CD4-positive, alpha-beta T cell treated with Interleukin-6 for 4 hours (primary cell): ENCODE measurements at places on chromosomes 7 and 10.

- DNase-seq, result no peak
These were observed 10.3 kb downstream of the FAM3C start for GRCh38 chr7:121385800-121386179.

- no peak for DNase-seq
These were observed 798 bp upstream of the TSPAN33 start for GRCh38 chr7:129143724-129144094.

GRCh38 chr10:57506414-57507094 is 761.1 kb downstream of the IPMK start:
- no peak for DNase-seq

DNA sequence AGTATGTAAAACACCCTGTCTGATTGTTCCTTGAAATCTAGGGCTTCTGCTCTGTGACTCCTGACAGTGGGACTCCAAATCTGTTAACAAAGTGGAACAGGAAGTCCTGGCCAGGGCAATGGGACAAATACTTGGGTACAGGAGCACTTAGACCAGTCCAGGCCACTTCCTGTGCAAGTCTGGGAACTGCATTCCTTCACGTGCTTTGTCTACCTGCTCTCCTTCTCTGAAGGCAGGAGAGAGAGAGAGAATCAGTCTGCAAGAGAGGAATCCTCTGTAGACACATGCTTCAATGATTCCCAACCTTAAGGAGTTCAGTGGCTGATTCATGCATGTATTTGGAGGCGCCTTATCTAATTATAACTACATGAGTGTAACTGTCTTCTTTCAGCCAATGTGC is 530.2 kb downstream of the GATA3 start:
- DNase-seq, result no peak

DNA sequence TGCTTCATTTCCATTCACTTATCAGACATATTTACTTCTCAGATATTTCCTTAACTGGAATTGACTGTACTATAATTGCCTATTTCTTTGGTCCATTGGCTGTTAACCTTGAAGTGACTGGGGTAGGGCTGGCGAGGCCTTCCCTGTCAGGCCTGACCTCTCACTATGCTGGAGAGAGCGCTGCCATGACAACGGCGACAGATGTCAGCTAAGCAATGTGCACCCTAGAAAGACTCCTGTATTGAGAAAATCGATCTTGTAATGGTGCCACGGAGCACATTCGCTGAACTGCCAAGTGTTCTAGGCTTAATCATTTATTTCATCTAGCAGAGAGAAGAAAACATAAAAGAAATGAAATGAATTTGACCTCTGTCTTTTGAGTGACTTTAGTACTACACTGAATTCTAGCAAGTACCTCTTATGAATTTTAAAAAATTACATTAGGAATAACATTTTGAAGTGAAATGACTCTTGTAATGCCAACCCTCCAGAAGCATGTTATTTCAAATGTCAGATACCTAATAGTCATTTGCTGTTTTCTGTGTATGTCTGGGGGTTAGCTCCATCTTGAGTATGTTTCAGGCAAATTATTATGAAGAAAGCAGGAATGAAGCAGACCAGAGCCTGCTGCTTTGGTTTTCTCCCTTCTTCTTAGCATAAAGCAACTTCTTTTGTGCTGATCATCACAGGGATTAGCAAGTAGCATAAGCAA is 148.0 kb downstream of the SNX10 start:
- no peak for DNase-seq

DNA sequence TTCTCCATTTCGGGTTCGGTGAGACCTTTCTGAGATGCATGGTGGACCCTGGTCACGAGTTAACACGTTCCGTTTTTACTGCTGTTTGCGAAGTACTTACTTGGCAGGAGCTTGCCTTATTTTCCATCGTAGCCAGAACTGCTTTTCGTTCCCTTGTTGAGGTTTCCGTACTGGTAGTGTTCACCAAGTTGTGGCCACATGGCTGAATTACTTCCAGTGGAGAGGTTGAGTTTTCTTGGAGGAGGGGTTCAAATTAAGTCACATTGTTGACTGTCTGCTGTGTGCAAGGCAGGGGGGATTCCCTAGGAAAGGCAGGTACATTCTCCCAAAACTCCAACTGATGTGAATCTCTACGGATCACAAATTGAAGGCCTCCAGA is 4.0 kb downstream of the MXI1 start:
- DNase-seq, result no peak

DNA sequence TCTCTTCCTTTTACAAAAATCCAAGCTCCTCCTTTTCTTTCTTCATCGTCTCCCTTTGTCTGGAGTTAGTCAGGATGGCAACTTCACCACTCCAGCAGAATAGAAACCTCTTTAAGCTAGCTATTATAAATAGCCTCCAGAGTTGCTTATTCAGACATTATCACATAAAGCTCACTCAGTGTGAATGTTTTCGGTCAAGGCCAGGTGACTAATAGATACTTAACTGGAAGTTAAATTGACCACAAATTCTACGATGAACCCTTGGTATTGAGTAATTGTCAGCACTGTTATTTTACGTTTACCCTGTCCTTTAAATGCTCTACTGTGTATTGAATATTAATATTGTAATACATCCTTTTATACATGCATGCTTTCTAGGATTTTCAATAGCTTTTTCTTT is 340.4 kb downstream of the OTUD1 start:
- DNase-seq, result no peak

- DNase-seq, result no peak
These were observed at the start of gene ATOH7 for GRCh38 chr10:68231817-68232251. Gene ATOH7, minus strand, starts transcription at chr10:68232113. Its CDS starts 436 bp downstream, at chr10:68231677.

DNA sequence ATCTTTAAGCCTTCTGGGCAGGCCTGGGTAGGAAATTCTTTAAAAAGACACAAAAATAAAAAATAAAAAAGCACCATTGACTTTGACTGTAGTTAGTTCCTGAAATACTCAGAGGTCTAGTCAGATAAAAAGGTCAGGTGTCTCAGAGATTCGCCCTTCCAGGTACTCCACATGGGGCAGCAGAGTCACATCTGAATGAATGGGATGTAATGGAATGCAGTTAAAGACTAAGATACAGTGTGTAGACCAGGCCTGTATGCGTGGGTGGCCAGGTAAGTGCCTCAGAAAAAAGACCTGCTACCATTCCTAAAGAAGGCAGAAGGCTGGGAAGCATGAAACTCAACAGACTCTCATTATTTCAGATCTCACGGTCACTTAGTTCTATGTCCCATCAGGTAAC is 68.6 kb upstream of the SEM1 start:
- DNase-seq, result no peak

DNA sequence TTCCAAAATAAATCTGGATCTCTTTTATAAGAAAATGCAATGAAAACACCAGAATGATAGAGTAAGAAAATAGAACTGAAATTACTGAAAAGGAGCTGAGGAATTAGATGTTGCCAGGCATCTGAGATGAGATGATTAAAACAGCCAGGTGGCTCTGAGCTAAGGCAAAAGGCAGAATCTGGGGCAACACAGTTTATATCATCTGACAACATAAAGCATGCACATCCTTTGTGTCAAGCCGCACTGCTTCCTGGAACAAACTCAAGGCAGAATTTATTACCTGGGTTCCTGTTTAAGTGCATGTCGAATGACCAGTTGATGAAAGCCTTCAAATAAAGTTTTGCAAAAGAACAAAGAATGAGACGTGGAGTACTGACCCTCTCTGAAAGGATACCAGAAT is 247.0 kb downstream of the SNX10 start:
- DNase-seq, result no peak

DNA sequence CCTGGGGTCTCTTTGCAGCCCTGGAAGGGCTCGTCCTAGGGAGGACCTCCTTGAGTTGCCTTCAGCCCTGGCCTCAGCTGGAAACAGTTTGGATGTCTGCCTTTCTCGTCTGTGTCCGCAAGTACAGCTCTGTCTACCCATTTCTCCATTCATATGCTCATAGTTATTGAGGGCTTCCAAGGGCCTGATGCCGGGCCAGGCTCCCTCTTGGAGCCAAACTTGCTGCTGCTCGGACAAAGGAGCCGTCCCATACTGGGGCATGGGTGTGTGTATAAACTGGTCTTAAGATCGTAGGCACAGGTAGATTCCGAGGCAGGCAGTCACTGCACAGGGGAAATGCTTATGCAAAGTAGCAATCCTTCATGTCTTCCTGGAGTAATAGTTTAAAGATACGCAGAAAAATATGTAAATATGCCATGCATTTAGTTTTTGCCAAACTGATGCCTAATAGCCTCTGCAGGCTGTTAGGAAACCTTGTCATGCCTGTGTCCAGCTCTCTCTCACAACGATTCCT is 117.0 kb upstream of the BTBD16 start:
- no peak for DNase-seq

GRCh38 chr7:69858471-69858870 is 260.2 kb downstream of the AUTS2 start:
- DNase-seq, result no peak

GRCh38 chr7:129169171-129169671 is 19.2 kb upstream of the SMO start:
- peak; percentile 58 for DNase-seq

- no peak for DNase-seq
These were observed 221.5 kb upstream of the FOXK1 start for GRCh38 chr7:4460597-4460996.

DNA sequence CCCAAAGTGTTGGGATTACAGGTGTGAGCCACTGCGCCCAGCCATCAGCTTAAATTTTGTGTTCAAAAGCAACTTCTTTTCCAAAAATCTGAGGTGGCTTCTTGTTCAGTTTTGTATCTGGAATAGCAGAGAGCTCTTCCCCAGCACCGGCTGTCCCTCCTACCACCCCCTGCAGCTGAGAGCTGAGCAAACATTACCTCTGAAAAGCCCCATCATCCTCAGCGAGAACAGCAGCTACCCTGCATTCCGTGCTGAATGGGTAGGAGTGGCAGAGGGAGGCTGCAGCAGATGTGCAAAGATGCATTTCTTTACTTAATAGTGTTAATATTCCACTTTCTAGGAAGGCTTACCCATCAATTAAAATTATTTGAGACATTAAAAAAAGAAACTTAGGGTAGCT is 31.8 kb downstream of the CCM2 start:
- peak; percentile 11 for DNase-seq

GRCh38 chr7:158650821-158651225 is 53.8 kb downstream of the NCAPG2 start:
- DNase-seq, result no peak

GRCh38 chr10:128870830-128871597 is 596.0 kb upstream of the MGMT start:
- no peak for DNase-seq

- no peak for DNase-seq
These were observed 51.5 kb downstream of the CCDC71L start for GRCh38 chr7:106609416-106609815.

- DNase-seq, result peak; percentile 24
These were observed 1.4 kb downstream of the TRA2A start for GRCh38 chr7:23530405-23530804.

GRCh38 chr10:68074031-68074774 is 880 bp downstream of the HERC4 start:
- no peak for DNase-seq

GRCh38 chr7:74252893-74253292 is 1.3 kb downstream of the RFC2 start:
- no peak for DNase-seq

DNA sequence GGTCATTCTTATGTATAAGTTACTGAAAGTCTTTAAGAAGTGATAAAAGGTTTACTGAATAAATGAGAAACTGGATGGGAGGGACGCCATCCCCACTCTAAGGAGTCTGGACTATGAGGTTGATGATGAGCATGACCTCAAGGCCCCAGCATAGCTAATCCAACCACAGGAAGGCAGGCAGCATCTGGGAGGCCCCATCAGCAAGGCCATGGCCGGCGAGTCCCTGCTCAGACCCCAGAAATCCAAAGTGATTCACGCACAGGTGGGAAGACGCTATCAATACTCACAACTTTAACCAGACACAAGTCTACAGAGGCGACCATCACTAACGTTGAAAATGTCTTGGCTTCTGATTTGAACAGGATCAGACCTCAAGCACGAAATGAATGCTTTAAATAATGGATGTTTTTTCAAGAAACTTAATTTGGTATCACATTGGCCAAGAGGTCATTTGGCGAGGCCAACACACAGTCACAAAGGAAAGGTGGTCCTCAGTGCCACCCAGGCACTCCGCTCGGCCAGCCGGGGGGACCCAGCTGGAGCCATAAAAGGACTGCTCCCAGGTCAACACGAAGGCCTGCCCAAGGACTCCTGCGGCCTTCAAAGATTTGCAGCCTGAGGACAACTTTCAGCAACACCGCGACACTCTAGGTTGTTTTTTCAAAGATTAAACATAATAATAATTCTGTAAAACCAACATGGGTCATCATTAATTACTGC is 228.5 kb downstream of the PTPRN2 start:
- no peak for DNase-seq

DNA sequence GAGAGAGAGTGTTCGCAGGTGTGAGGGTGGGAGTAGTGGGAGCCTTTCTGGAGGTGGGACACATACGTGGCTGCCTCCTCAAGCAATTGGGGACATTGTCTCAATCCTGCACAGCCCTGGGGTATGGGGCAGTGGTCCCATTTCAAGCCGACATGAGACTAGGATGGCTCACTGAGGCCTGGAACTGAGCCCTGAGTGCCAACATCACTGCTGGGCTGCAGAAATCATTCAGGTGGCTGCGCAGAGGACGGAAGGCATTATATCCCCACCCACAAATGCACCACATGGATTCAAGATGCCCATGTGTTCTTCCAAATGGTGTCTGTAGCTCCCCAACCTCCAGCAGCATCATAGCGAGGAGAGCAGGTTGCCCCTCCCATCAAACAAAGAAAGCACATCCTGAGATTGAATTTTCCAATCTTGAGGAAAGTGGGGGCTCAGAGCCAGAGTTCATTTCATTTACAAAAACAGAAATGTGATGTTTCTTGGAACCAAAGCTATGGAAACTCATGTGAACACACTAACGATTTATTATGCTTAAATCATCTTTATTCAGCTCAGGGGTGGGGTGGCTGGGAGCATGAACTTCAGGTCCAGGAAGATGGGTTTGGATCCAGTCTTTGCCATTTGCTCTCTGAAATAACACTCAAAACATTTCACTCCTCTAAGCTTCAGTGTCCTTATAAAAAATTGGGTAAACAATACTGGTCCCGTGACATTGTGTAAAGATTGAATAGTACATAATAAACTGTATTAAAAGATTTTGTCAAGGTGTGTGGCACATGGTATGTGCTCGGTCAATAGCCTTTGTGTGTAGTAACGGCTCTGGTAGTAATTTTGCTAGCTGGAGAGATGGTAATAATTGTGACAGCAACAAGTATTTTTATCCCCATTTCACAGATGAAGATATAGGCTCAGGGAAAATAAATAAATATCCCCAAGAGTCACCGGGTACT is 4.6 kb downstream of the SFTPA2 start:
- no peak for DNase-seq

DNA sequence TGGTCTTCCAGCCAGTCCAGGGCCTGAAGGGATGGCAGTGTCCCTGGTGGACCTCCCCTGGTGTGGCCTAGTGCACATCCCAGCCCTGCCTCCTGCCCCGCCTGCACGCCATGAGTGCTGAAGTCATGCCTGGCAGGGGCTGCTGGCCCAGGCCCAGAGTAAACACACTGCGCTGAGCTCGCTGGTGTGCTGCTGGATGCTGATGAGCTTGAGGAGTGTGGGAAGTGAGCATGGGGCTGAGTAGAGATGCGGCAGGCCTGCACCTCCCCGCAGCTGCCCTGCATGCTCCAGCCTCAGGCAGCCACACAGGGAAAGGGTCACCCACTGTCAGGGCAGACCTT is 43.2 kb downstream of the HTRA1 start:
- DNase-seq, result no peak

GRCh38 chr7:30761214-30762156 is 9.6 kb downstream of the INMT start:
- no peak for DNase-seq
